ENCODE measurements at places on chromosomes 2 and 18.

- no peak for DNase-seq
These were observed 797 bp downstream of the KLHL14 start for GRCh38 chr18:32771871-32772580.

DNA sequence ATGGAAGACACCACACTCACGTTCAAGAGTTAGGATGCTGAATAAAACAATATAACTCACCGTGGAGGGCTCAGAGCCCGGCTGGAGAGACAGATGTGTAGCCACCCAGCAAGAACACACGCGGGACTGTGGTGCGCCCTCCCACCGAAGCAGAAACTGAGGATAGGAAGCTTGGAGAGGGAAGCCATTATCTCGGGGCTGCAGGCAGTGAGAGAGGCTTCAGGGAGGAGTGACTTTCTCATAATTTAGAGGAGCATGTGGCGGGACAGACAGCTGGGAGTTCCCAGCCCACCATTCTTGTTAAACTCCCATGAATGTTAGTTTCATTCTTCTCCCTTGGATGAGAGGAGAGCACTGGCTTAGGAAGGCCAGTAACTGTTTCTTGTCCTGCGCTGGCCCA, 96.4 kb downstream of the MAPRE2 start:
- DNase-seq = no peak

- DNase-seq = no peak
These were observed 708 bp upstream of the MALT1 start for GRCh38 chr18:58670404-58671110.

DNA sequence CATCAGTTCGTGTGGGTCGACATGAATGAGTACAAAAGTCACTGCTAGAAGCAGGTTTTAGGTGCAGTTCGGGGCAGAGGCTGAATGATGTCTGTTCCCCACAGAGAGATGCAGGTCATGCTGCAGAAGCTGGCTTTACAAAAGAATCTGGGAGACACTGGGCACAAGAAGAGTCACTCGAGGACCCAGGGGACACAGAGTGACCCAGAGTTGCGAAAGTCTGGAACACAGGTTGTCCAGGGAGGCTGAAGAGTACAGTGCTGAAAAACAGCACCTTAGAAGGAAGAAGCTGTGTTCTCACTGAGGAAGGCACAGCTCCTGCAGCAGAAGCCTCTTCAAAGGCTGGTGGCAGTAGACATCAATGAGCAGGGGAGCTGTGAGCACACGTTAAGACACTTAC, 14.8 kb downstream of the CACNB4 start:
- DNase-seq = no peak

DNA sequence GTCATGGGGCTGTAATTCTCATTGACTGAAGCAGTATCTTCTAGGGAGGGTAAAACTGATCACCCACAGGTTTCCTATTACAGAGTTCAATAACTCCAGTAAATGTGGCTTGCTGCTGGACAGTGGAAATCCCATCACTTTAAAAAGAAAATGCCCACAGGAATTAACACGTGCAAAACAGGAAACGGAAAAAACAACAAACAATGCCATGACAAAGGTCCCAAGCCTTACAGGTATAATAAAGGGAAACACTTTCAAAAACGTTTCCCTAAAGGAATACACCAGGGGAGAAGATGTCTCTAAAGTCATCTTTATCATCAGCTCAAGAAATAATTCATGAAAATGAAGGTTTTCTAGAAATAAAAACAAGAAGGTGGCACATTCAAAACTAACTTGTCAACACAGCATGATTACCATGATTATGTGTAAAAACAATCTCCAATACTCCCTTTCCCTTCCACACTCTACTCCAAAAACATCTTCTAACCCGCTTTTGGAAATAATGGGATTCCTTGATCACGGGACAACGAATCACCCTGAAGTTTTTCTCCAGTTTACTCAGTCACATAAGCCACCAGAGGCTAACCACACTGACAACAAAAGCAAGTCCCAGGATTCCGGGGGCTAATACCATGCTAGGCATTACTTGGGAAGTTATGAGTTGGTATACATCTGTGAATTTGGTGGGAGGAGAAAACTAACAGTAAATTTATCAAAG, 167.9 kb downstream of the TCF4 start:
- no peak for DNase-seq

- no peak for DNase-seq
These were observed 184.9 kb upstream of the CDH20 start for GRCh38 chr18:61148322-61148721.

DNA sequence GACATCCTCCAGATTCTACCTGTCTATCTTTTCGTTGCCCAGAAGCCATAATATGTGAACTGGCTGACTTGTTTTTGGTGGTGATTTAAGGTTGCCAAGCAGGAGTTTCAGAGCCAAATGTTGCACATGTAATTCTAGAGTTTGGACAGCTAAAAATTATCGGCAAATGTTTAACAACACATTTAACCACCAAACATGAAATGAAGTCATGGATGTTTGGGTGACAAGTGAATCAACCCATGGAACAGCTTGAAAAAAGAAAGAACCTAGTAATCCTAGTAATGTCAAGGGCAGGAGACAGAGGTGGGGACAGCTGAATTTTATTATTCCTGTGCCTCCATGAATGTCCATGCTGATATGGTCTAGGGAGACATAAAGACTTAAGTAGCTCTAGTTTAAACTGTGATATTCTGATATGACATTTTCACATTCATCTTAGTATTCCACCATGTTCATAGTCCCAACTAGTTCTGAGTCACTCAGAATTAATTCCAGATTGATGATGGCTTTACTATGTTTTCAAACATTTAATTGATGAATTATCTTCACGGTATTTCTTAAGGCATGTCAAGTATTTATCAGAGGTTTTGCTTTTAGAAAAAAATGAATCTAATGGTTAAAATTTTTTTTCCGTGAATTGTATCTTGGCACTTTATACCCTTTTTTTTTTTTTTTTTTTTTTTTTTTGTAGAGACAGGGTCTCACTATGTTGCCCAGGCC, 101.7 kb downstream of the SOCS6 start:
- no peak for DNase-seq

DNA sequence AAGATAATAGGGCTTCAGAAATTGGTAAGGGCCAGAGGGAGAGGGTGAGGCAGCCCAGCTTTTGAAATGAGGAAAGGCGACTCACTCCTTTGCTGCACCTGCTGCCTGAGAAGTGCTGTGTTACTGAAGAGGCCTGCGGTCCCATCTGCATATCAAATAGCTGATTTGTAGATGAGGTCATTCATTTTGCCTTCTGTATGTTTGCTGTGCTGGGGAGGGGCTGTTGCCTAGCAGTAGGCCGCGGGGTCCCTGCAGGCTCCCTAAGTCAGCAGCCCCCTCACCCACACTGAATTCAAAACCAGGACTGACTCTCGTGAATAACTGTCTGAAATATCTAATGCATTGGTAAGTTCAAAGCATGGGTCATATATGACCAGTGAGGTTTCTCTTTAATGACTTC, 377.2 kb downstream of the SOX11 start:
- no peak for DNase-seq

DNA sequence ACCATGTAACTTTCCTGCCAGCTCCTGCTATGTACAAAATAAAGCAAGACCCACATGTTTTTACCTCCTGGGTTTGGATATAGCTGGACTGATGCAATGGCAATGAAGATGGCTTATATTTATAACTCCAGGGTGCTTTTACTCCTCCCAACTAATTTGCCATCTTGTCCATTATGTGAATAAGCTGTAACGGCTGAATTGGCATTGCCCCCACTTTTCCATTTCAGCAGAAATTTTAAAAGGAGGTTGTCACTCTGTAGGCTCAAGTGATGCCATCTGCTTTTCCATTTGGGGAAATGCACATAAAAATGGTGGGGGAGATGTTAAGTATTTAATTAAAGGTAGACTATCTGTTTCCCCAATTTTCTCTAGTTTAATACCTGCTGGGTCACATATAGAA, 345.5 kb downstream of the ERBB4 start:
- DNase-seq = no peak

- DNase-seq = no peak
These were observed 25.1 kb upstream of the SOS1 start for GRCh38 chr2:39145906-39146421.

DNA sequence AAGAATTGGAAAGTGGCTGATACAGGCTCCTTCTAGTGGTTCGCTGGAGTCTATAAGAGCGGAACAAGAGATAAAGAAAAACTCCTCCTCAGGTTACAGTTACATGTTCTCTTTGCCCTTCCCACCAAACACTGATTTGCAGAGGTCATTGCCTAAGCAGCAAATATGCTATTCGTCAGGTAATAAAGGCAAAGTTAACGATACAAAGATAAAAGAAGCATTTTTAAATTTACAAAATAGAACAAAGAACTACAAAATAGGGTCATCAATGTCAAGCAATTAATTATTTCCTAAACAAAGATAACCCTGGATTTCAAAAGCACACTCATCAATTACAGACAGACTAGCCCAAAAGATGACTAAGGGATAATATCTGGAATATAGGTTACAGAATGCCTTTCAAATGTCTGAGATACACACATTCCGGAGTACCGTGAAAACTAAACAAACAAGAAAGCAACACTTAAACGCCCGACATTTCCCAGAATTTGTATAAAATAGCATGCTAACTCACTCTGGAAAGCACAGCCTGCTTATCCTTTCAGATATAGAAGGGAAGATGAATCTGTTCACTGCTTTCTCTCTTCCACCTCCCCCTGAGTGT, 186.4 kb downstream of the MREG start:
- no peak for DNase-seq

DNA sequence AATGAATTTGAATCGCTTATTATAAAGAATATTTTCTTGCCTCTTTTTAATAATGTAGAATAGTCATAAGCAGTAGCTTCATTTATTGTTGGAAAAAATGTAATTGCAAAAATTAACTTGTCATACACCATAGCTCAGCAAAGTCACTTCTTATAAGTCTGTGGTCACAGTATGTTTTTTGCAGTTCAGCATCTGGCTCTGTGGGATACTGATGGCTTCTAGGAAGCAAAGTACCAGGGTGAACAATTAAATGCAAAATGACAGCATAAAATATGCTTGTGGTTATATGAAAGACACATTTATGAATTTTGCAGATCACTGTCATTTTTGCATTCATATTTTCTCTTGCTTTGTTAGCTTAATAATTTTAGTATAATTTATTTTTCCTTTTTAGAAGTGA, 116.5 kb downstream of the ZNF407 start:
- no peak for DNase-seq

DNA sequence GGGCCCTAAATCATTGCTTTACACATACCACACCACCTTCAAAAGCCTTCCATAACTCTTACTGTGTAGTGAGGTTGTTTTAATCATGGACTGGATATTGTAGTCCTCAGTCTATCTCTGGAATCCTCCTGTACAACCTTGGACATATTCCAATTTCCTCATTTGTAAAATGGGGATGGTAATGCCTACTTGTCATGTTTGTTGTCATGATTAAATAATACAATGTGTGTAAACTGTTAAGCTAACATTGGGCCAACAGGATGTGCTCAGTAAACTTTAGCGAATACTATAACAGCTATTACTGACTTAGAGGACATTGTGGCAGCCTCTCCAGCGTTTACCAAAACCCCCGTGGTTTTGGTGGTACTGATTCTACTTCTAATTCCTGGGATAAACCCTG, 74.7 kb upstream of the PTPRM start:
- DNase-seq = no peak

DNA sequence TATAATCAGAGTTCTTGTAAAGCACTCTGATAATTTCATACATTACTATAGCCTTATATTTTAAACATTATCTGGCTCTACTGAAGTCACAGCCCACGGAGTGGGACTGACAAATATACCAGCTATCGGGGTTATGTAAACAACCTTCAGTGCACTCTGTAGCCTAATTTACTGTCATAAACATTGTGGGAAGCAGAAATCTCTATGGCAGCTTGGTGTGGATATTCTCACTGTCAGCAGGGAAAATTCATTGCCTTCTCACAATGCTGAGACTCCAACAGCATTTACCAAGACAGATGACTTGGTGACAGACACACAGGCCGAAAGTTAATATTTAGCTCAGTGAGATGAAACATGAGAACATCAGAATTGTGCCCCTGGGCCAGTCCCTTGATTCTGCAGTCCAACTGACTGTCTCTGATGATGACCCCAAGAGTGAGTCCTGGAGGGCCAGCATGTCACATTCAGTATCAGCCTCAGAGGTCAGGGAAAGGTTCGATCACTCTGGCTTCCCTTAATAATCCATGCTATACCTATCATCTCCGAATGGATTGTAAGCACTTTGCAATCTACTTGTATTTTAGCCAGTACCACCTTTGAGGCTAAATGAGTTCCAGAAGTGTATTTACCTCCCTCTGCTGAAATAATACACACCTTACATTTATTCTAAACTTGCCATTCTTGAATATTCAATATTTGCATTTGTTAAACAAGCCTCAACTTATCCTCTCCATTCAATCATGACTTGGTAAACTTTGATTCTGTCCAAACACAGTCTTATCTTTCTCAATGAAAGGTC, 146.2 kb upstream of the OSR1 start:
- DNase-seq = no peak

- no peak for DNase-seq
These were observed 698.7 kb downstream of the TDRD15 start for GRCh38 chr2:21822505-21822904.

- no peak for DNase-seq
These were observed 228.7 kb downstream of the LRATD1 start for GRCh38 chr2:14861181-14861580.

- DNase-seq = no peak
These were observed 84.0 kb downstream of the USP40 start for GRCh38 chr2:233482616-233483015.

- no peak for DNase-seq
These were observed 27.2 kb upstream of the CDH2 start for GRCh38 chr18:28204154-28204553.

GRCh38 chr2:8132879-8133278, 549.0 kb upstream of the ID2 start:
- no peak for DNase-seq

GRCh38 chr18:9852266-9853081, 33.3 kb upstream of the TXNDC2 start:
- DNase-seq = no peak

GRCh38 chr2:33791625-33792024, 192.5 kb upstream of the FAM98A start:
- DNase-seq = no peak

DNA sequence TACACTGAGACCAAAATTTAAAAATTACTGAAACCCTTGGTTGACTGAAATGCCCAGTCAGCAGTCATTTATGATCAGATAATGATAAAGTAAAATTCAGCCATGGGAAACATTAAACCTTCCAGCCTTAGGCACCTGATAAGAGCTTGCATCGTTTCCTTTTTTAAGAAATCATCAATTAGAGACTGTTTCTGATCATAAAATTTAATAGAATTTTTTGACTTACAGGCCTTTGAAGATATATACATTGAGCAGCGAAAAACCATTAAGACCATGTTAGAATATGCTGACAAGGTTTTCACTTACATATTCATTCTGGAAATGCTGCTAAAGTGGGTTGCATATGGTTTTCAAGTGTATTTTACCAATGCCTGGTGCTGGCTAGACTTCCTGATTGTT, 99.6 kb upstream of the CSRNP3 start:
- DNase-seq = no peak

Measured in activated effector memory CD4-positive, alpha-beta T cell treated with Interleukin-2 at 50 U/mL for 16 hours (primary cell).